ENCODE measurements at places on chromosomes 3 and 15. TPM values are rescaled to one million over a fixed set of nuclear protein-coding genes. Genes with fewer than 3 reads are reported as not detected.

The ZMAT3 gene
- total RNA-seq, result 11.3 TPM

The EXD1 gene
- not detected for total RNA-seq

The NR2E3 gene
- total RNA-seq, result 0.37 TPM

DNA sequence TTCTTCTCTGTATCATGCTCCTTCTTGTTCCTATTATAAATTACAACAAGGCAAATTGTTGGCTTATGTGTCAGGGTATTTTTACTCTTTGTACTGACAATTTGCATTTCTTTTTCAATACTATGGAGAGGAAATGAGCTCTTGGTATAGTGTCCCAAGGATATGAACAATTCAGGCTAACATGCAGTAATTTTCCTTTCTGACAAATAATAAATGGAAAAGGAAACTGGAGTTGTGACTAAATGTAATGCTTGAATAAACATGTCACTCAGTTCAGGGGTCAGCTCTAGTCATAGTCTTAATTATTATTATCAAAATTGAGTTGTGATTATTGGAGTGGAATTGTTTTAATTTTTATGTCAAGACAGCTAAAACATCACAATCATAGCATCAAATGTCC is 256.0 kb upstream of the ZPLD1 start:
- no peak for DNase-seq

DNA sequence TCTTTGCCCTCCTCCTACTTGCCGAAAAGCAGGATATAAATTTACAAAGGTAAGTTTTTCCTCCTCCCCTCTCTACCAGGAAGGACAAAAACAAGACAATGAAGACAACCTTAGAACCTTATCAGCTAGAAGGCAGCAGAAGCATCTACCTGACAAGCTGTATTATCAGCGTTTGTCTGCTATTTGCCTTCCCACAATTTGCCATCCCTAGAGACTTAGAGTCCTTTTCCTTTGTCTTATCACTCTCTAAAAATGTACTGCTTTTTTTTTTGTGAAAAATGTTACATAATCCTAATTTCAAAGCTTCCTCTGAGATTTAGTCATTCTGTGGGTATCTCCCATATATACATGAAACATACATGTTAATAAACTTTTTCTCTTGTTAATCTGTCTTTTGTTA is 176.9 kb upstream of the PROK2 start:
- DNase-seq, result no peak

DNA sequence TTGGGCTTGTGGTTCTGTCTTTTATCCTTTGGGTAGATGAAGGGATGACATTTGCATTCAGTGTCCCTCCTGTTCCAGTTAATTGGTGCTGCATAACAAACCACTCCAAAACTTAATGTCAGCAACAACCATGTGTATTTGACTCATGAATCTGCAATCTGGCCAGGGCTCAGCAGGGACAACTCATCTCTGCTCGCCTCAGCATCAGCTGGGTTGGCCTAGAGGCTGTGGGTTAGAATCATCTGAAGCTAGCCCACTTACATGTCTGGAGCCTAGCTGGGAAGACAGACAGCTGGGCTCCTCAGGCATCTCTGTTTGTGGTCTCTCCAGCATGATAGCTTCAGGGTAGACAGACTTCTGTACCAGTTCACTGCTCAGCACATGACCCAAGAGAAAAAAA is 92.0 kb downstream of the TMEM108 start:
- DNase-seq, result no peak
